HFFc6 (cell line): ENCODE measurements at places on chromosomes 2 and 18.

- DNase-seq, result no peak
Observed at GRCh38 chr2:47226132-47226922, 71.2 kb upstream of the STPG4 start.

- peak; percentile 24 for DNase-seq
Observed at GRCh38 chr2:71787476-71788185, 334.3 kb downstream of the DYSF start.

DNA sequence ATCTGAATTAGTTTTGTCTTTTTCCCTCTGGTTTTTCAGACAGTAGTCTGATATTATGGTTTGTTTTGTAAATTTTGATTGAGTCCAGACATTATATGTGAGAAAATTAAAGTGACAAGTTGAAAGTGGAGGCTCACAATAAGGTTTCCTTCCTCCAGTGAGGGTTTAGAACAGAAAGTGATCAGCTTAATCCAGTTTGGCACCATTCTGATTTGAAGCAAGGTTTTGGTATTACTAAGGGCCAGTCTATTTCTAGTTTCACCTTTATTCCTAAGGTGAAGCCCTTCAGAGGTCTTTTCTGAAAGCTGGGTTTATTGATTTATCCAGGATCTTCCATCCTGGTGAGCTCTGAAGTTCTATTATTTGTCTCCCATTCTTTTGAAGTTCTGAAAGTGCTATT is 68.7 kb downstream of the CDC42EP3 start:
- DNase-seq, result no peak

DNA sequence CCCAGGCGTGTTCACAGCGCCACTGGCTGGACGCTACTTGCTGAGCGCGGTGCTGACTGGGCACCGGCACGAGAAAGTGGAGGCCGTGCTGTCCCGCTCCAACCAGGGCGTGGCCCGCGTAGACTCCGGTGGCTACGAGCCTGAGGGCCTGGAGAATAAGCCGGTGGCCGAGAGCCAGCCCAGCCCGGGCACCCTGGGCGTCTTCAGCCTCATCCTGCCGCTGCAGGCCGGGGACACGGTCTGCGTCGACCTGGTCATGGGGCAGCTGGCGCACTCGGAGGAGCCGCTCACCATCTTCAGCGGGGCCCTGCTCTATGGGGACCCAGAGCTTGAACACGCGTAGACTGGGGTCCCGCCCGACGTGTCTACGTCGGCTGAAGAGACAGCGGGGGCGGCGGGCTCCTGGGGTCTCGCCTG is 891 bp upstream of the KHK start:
- DNase-seq, result peak; percentile 46

DNA sequence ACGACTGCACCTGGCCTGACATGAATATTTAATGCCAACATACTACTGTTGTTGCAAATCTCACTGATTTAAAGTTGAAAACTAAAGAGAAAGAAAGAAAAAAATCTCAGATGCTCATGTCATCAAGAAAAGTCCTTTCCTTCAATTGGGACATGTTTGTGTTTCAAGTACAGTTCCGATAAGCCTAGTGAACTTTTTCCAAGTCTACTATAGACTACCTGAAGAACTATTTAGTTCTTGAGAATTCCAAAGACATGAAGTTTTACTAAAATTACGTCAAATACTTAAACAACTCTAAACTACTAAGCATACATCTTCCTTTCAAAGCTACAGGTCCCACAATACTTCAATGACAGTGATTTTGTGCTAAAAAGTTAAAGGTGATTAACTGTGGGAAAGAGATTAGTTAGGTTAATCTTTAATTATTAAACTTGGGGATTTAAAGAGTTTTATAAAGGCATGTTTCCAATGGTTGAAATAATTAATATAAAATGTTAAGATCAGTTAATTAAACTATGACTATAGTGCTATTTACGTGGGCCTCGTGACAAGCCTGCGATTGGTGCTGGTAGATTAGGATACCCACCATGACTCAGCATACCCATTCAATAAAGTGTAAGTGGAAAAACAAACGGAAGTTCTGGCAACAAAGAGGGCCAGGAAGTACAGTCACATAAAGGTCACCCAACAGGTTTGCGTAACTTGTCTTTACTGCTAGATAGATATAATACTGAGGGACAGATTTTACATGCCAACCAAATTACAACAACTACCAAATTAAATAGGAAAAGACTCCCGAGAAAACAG is 55.5 kb downstream of the SEPTIN10 start:
- peak; percentile 89 for DNase-seq

DNA sequence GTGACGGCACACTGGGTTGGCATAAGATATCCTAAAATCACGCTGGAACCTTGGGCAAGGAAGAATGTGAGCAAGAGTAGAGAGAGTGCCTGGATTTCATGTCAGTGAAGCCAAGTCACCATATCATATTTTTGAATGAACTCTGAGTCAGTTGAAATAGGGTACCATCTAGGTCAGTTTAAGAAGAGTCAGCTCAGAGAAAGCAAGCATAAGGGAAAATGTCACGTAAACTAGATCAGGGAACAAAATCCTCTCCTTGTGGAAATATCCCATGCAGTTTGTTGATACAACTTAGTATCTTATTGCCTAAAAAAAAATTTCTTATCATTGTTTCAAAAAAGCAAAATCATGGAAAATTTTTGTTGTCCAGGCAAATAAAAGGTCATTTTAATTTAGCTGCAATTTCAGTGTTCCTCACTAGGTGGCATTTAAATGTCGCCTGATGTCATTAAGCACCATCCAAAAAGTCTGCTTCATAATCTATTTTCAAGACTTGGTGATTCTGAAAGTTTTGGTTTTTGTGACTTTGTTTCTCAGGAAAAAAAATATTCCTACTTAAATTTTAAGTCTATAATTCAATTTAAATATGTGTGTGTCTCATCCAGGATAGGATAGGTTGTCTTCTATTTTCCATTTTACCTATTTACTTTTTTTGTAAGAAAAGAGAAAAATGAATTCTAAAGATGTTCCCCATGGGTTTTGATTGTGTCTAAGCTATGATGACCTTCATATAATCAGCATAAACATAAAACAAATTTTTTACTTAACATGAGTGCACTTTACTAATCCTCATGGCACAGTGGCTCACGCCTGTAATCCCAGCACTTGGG is 19.6 kb downstream of the RSAD2 start:
- DNase-seq, result no peak

DNA sequence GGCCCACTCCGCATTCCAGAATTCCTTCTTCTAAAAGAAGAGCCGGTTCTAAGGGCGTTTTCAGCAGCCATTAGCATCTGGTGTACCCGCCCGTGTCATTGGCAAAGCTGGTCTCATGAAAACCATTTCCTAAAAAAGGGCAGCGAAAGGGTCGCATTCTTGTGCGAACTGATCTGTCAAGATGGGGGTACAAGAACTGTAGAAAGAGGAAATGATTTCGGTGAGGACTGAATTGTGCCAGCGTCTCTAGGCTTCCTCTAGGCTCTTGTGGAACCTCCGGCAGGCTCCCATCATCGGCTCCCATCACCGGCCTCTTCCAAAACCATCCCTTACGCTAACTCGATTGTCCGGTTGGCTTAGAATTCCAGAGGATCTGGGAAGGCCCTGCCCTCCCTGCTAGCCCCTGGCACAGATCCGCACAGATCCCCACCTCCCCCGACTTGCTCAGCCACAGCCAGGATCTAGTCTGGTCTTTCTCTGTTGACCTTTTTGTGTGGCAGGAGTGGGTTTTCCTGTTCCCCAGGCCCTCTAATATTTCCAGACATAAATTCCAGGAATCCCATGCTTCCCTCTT is 1.3 kb downstream of the RAB31 start:
- DNase-seq, result no peak

DNA sequence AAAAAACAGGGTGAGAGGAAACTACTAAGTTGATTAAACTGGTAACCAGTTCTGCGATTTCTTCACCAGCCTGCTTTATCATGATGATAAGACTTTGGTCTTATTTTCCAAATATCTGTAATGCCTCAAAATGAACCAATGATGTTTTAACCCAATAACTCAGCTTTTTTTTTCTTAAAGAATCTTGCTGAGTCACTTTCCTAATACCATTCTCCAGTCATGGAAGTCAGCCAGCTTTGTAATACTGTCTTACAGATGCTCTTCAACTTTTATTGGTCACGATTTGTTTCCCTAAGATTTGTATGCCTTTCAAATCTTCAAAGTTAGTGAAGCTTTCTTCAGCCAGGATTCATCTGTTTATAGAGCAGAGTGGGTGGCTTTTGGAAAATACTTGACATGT is 47.7 kb upstream of the SMIM21 start:
- peak; percentile 91 for DNase-seq

- DNase-seq, result no peak
Observed at GRCh38 chr18:34220081-34220815, 4.5 kb downstream of the NOL4 start.

- DNase-seq, result peak; percentile 27
Observed at GRCh38 chr2:98805412-98806171, 74.7 kb upstream of the MGAT4A start.

DNA sequence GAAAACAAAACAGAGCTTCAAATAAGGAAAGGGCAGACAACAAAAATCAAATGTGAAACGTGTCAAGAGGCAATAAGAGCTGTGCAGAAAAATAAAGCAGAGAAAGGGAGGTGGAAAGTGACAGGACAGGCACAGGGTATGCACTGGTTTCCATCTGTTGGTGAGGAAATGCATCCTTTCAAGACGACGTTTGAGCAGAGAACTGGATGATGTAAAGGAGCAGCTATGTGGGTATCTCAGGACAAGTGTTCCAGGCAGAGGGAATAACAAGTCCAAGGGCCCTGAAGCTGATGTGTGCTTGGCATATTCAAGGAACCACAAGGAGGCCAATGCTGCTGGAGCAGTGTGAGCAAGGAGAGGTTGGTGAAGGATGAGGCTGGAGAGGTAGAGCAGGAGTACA is 168.9 kb upstream of the SERPINE2 start:
- no peak for DNase-seq

- no peak for DNase-seq
Observed at GRCh38 chr2:119333833-119334232, 32.8 kb downstream of the C2orf76 start.

GRCh38 chr2:172639256-172639655 is 83.4 kb downstream of the PDK1 start:
- DNase-seq, result no peak

DNA sequence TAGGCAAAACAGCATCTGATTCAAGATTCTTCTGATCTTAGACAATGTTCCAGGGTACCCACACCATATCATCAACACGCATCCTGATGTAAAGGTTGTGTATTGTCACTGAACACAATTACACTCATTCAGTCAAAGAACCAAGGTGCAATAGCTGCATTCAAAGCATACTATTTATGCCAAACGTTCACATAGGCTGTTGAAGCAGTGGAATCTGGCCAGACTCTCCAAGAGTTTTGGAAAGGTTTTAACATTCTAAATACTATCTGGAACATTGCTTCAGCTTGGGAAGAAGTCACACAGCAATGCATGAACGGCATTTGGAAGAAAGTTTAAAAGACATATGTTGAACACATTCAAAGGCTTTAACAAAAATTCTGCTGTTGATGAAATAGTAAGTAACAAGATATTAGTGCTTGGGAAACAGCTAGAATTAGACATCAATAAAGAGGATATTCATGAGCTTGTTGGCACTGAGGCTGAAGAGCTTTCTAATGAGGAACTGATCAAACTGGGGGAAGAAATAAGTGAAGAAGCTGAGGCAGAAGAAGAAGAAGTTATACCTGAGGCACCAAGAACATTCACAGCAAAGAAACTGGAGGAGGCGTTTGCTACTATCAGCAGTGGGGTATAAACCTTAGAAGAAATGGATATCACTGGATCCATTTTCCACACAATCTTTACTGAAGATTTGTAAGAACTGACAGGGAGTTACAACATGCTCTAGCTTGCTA is 47.6 kb upstream of the MSH6 start:
- DNase-seq, result no peak

- DNase-seq, result no peak
Observed at GRCh38 chr2:62292190-62292589, 96.3 kb downstream of the B3GNT2 start.

GRCh38 chr2:96699621-96700020 is 40.2 kb downstream of the LMAN2L start:
- no peak for DNase-seq

DNA sequence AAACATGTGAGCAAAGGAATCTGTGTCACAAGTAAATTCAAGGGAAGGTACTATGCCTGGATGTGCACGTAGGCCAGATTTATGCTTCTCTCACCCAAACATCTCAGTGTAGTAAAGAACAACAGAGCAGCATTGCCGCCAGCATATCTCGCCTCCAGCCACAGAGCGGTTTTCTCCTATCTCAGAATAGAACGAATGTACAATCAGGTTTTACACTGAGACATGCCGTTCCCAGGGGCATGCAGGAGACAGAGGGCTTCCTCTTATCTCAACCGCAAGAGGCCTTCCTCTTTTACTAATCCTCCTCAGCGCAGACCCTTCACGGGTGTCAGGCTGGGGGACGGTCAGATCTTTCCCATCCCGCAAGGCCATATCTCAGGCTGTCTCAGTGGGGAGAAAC is 175.3 kb downstream of the RPIA start:
- DNase-seq, result no peak

GRCh38 chr2:146927080-146927711 is 917.6 kb upstream of the ACVR2A start:
- DNase-seq, result no peak

DNA sequence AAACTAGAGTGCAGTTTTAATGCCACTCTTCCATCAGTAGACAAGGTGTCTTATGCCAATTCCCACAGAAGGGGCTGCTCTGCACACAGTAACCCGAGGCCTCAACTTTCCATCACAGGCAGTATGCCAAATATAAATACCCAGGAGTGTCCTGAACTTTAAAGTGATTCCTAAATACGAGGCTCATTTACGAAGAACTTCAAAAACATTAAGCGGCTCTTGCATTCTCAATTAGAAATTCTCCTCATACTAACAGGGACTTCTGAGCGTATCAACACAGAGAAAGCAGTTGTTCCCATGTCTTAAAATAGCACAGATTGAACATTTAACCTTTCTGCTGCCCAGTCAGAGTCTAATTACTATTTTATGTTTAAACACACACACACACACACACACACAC is 638.6 kb downstream of the ERBB4 start:
- DNase-seq, result no peak

DNA sequence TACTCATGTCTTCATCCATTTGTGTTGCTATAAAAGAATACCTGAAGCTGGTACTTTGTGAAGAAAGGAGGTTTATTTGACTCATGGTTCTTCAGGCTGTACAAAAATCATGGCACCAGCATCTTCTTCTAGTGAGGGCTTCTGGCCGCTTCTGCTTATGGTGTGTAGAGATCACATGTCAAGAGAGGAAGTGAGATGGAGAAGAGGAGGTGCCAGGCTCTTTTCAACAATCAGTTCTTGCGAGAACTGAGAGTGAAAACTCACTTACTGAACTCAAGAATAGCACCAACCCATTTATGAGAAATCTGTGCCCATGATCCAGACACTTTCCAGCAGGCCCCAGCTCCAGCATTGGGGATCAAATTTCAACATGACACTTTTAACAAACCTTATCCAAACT is 30.0 kb upstream of the BARD1 start:
- no peak for DNase-seq

DNA sequence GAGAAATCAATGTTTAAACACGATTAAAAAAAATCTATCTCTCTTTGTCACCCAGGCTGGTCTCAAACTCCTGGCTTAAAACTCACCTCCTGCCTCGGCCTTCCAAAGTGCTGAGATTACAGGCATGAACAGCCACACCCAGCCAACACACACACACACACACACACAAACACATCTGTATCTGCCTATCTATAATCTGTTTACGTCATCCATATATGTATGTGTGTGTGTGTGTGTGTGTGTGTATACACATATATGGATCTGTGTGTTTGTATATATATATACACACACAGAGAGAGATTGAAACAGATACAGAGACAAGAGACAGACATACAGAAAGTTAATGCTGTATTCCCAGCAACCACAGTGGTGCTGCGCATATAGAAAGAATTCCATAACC is 497.1 kb downstream of the DSC3 start:
- DNase-seq, result no peak

GRCh38 chr2:68362069-68362468 is 3.0 kb upstream of the PLEK start:
- peak; percentile 6 for DNase-seq
